ENCODE measurements at places on chromosomes 5 and 9. TPM values are rescaled to one million over a fixed set of nuclear protein-coding genes. Genes with fewer than 3 reads are reported as not detected.

The PCDHB6 gene
- not detected for total RNA-seq

DNA sequence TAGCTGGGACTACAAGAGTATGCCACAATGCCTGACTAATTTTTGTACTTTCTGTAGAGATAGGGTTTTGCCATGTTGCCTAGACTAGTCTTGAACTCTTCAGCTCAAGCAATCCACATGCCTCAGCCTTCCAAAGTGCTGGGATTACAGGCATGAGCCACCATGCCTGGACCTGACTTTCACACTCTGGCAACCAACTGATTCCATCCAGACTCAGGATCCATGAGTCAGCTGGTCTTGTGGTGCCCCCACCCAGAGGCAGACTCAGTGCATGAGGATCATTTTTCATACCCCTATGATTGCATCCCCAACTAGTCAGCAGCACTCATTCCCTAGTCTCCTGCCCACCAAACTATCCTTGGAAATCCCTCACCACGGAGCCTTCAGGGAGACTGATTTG lies 375.9 kb downstream of the ANXA1 start:
- no peak for DNase-seq

- no peak for DNase-seq
Measured at GRCh38 chr5:2187687-2188086, 305.0 kb upstream of the IRX4 start.

DNA sequence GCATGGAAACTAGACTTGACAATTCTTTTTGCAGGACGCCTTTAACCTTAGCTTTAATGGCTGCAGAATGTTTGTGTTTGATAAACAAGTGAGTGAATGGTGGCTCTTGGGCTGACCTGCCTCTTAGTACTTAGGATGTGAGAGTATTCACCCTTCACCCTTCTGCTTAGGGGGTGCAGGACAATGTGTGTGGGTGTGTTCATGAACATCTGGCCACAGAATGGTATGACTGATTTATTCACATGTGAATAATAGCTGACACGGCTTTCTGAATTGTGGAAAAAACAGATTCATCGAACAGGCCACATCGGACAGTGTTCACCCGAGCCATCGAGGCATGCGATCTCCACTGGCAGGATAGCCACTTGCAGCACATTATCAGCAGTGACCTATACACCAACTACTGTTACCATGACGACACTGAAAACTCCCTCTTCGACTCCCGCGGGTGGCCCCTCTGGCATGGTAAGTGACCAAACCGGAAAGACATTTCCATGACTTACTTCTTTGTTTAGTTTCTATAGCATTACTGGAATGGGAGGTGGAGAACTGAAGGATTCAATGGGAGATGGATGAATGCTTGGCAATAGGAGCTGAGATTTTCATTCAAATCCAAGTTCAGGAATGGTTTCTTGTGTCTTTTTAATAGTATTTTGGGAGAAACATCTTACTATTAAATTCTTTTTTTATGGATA lies 193.6 kb downstream of the ZSWIM6 start:
- no peak for DNase-seq

DNA sequence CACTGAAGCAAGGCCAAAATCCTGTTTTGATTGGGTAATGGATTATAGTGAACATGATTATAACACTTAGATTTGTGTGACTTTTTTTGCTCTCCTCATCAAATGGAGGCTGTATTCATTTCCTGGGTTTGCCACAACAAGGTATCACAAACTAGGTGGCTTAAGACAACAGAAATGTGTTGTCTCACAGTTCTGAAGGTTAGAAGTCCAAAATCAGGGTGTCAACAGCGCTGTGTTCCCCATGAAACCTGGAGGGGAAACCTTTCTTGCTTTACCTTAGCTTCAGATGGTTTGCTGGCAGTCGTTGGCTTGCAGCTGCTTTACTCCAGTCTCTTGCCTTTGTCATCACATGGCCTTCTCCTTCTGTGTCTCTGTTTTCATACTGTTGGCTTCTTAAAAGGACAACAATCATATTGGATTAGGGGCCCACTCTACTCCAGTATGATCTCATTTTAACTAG lies 32.4 kb downstream of the CDC42SE2 start:
- DNase-seq: no peak
